Stimulated activated CD8-positive, alpha-beta memory T cell treated with anti-CD3 and anti-CD28 coated beads, Interleukin-4, amount 100 ng/mL, for 48 hours (primary cell): ENCODE measurements at places on chromosomes 7 and 10.

GRCh38 chr7:108004220-108005142 is 1.5 kb upstream of the LAMB1 start:
- DNase-seq = no peak

DNA sequence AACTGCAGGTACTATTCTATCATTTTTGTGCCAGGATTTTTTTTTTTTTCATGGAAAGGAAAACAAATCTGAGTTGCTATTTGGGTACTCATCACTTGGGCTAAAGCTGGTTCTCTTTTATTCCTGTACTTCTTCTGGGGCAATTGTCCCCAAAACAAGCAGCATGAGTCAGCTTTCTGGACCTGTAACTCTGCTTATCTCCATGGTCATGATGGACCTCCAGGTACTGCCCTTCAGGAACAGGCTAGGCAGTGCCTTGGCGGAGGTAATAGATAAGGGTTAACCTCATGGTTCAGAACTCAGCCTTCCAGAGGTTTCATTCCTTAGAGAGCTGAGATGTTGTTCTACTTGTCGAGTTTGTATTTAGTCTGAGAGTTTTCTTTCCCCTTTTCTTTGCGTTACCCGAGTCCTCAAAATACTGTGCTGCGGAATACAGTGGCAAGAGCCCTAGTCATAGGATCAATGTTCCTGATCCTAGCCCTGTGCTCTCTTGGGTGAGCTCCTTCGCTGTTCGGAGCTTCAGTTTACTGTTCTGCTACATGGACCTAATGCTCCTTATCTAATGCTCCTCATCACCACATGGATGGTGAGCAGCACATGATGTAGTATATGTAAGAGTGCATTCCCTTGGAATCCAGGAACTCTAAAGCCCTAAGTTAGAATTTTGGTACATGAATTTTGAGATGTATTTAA is 74.6 kb downstream of the LRGUK start:
- no peak for DNase-seq

DNA sequence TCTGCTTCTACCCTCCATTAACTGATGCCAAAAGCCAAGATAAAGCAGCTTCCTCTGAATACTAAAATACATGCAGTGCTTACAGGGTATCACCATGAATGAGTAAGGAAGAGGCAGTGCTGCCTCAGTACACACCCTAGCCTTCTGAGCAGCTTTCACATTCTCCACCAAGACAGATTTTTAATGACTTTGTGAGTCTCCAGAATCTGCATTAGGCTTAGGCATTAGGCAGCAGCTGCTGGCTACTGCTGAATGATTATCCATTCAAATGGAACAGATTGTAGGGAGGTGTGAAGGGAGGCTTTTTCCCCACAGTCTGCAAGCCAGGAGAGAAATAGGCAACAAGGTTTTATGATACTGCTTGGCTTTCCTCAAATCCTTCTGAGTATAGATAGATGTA is 1226.7 kb upstream of the LRRN3 start:
- DNase-seq = no peak

GRCh38 chr7:151755131-151755801 is 121.6 kb downstream of the PRKAG2 start:
- DNase-seq = no peak

DNA sequence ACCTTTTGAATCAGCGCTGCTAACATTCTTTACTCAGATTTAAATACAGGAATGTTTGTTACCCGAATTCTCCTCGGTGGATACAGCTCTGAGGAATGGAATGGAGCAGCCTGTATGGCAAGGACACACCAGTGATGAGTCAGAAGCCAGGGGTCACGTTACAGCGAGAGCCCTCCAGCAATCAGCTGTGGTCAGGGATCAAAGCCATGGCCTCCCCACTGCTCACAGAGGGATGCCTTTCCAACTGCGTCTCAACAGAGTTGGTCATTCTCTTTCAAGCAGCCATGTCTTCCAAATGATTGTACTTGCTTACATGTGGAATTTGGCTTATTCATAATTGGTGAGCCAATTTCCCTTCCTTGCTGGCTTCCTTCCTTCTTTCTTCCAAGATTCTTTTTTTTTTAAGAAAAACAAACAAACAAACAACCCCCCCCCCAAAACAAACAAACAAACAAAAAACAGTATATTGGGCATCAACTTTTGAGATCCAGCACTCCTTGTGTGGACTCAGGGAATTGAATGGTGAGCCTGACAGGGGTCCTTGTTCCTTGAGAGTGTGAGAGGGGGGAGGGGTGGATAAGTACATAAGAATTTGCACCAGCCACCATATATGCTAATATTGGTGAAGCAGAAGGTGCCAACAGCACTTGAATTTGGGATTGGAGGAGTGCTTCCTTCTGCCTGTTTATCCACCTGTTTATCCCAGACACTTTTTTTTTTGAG is 100.2 kb downstream of the ATXN7L1 start:
- DNase-seq = no peak

- DNase-seq = peak; percentile 85
These were observed 277.6 kb downstream of the GATA3 start for GRCh38 chr10:8331896-8332729.

DNA sequence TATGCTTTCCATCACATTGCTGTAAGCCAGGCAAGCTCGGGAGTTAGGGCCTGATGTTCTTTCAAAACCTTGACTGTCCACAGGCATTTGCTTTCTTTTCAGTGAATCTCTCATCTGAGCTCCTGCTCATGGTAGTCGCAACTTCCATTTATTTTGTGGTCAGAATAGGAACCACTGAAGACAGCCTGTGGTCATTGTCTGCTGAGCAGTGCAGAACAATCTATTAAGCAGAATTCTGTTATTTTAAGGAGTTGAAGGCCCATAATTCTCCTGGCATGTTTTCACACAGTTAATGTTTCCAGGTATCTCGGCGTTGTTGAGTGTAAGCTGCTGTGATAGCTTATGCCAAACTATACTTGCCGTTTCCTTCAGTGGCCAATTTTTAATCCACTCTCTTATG is 491.1 kb upstream of the AKR1E2 start:
- no peak for DNase-seq

DNA sequence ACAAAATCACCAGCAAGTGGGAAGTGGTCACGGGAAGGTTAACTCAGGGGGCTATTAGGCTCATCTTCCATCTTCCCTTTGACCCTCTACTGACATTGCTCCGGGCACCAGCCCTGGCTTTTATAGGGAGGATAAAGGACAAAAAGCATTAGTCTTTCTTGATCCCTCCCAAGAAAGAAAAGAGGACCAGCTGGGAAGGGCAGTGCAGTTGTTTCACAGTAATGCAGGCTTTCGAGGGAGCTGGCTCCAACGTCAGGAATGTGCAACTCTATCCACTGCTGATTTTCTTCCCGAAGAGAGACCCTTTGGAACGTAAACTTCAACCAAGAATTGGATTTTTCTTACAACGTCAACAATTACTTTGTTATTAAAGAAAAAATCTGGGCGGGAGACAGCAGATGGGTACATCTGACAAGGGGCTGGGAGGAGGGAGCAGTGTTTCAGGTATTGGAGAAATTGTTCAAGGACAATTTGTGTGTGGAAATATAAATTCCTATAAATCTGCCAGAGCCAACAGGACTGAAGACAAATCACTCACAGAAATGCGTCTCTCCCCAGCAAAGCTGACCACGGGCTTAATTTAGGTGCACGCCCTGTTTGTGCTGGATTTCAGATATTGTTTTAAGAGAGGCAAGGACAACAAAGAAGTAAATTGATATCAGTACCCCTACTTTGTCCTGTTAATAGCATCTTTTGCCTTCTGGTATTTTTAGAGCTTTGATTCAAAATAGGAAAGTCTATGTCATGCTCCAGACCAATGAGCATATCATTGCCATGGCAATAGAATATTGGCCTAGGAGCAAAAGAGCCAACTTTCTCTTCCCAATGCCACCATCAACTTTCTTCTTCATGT is 23.4 kb upstream of the ARID5B start:
- DNase-seq = no peak

GRCh38 chr10:58778966-58779365 is 266.3 kb downstream of the BICC1 start:
- no peak for DNase-seq

DNA sequence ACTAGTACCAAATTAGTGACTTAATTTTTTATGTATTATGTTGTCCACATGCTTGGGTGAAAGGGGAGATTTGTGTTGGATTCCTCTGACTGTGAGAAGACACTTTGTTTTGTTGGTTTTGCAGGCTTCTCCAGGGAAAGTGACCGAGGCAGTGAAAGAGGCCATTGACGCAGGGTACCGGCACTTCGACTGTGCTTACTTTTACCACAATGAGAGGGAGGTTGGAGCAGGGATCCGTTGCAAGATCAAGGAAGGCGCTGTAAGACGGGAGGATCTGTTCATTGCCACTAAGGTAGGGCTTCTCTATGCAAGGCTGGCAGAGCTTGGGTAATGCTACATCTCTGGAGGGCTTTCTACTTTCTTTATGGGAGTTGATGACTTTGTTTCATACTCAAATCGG is 4.5 kb downstream of the AKR1E2 start:
- DNase-seq = no peak

DNA sequence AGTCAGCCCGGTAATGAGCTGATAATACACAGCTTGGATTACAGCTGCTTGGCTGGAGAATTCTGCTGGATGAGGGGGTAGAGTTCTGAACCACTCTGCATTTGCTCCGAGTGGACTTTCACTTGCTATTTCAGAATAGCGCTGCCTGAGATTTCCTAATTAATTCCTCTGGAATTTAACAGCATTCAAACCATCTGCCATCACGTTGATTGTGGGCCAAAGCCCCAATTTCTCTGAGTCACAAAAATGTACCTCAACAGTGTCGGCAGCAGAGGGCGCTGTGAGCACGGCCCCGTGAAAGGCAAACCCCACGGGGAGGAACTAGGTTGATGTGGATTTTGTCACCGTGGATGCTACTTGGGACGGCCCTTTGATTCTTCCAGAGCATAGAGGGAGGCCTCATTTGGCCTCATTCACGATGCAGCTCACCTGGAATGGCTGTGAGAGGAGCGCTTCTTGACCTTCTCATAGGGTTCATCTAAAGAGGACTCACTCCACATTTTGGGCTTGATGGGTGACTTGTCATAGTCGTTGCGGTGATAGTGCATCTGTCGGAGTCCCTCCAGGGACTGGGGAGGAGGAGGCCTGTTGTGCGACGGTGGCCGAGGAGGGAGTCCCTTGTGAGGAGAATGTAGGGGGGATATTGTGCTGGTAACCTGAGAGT is 73.3 kb downstream of the PRPF18 start:
- DNase-seq = peak; percentile 84

DNA sequence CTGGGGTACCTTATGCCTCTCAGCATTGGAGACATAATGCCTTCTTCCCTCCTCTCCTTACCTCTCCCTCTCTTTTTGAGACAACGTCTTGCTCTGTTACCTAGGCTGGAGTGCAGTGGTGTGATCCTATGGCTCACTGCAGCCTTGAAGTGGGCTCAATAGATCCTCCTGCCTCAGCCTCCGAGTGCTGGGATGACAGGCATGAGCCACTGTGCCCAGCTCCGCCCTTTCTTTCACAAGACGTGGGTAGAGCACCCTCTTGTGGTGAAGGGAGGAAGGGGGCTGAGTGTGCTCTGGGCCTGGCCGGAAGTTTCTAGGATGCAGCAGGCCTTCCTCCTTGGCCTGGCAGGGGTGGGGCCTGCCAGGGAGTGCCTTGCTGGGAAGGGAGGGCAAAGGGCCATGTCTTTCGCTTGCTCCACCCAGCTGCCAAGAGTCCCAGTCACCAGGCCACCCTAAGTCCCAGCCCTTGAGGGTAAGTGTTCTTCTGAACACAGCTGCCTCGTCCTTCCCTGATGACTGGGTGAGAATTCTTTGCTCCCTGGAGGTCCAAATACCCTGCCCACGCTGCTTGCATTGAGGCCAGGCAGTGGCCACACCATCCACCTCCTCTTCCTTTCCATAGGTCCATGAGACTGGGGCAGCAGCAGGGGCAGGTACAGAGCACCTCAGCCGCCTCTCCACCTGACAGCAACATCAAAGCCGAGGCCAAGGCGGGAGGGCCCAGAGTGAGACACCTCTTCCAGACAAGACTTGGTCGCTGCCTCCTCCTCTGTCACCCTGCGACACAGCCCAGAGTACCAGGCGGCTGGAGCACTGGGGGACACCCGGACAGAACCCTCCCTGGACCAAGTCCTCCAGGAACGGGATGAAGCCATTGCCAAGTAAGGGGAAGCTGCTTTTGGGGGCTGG is 3.7 kb downstream of the ABHD11 start:
- peak; percentile 87 for DNase-seq

DNA sequence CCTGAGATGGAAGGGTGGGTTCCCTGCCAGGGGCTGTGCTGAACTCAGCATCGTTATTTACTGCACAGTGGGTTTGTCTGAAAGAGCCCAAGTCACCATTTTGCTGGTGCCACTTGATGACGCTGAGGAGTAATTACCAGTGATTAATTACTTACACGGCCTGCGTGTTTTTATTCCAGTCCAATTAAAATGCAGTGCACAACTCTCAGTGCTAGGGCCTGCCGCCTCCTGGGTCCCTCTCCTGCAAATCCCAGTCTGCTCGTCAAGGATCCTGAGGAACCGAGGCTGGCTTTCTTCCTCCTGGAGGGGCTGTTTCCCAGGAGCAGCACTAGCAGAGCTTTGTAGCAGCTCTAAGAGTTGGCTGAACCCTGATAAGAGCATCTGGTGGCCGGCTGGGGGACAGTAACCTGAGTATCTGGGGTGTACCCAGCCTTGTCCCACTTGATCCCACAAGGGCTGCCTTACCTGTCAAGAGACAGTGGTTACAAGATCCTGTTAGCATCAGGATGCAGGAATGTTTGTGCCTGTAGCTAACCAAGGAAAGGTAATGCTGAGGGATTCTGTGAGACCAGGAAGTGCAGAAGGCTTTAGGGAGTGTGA is 45.1 kb upstream of the LRRC4 start:
- DNase-seq = no peak

GRCh38 chr7:82699773-82700186 is 256.2 kb upstream of the CACNA2D1 start:
- DNase-seq = no peak

DNA sequence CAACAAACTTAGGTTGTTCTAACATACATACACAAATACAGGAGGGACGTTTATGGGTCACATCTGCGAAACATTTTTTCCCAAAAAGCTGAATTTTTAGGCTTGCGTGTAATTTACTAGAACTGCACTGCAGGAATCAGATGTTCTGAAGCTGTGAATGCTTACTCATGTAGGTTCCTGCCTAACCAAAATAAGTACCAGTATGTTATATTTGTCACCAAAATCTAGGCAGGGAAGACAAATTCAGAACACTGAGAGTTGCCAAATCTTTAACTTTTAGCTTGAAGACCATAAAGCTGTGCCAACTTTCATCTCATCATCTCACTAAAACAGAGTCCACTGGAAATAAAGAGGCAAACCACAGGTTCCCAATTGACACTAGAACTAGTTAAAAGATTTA is 5.7 kb downstream of the UBE2H start:
- DNase-seq = no peak

DNA sequence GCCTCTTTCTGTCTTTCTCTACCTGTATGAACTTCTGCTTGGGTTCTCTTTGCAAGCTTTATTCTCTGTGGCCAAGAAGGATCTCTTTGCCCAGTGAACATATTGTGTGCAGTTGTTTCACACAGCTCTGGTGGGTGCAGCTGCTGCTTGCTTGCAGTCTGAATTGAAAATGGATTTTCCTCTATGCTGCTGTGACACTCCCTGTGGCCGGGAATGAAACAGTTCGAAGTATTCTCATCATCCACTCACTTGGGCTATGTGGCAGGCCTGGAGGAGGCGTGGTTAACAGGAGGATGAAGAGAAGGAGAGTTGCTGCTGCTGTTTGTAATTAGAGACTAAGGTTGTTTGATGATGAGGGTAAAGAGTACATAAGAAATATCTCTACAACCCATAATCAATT is 28.4 kb upstream of the ITGA8 start:
- no peak for DNase-seq

GRCh38 chr7:3455806-3456595 is 154.9 kb downstream of the SDK1 start:
- no peak for DNase-seq
